ENCODE measurements at places on chromosomes 5 and 9.

GRCh38 chr5:133970325-133970909 is 2.0 kb upstream of the C5orf15 start:
- no peak for DNase-seq

- DNase-seq, result no peak
These were observed 13.4 kb upstream of the CCDC112 start for GRCh38 chr5:115309751-115310370.

GRCh38 chr9:86280580-86280979 is 1.8 kb downstream of the ISCA1 start:
- DNase-seq, result no peak

GRCh38 chr9:135070198-135070951 is 17.1 kb upstream of the OLFM1 start:
- DNase-seq, result no peak

DNA sequence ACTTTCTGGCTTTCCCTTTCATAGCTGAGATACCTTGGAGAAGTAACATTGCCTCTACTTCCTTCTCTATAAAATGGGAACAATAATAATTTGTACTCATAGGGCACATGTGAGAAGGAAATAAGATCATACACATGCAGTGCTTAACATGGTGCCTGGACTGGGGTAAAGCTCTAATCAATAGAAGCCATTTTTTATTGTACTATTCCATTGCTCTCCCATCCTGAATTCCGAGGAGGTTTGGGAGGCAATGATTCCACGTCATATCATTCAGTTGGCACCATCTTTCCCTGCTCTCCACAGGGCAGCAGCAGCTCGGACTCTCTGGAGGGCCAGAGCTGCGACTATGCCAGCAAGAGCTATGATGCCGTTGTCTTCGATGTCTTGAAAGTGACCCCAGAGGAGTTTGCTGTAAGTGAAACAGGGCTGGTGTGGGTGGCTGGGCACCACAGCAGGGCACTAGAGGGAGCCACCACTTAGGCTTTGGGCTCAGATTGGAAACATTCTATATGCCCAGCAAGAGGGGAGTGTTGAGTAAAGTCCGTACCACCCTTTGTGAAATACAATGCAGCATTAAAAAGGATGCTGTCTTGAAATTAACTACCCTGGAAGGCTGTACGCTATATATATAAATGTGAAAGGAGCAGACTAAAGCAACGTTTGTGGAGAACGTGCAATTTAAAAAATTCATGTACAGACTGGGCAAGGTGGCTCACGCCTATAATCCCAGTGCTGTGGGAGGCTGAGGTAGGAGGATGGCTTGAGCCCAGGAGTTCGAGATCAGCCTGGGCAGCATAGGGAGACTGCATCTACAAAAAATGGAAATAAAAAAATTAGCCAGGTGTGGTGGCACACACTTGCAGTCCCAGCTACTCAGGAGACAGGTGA is 51.2 kb downstream of the RALGPS1 start:
- DNase-seq, result no peak

DNA sequence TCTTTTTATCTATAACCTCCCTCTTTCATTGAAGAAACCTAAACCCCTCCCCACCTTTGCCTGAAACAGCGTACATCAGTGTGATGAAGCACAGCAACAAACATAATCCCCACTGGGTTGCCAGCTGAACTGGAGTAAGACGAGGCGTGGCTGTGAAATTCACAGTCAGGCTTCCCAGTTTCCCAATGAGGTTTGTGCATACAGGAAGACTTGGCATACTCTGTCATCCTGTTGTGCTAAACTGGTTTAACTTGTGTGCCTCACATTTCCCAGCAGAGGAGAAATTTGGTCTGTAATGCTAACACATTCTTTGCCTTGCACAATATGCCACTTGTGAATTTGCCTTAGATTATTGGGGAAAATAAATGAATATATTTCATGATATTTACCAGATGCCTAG is 121.5 kb downstream of the SV2C start:
- no peak for DNase-seq

DNA sequence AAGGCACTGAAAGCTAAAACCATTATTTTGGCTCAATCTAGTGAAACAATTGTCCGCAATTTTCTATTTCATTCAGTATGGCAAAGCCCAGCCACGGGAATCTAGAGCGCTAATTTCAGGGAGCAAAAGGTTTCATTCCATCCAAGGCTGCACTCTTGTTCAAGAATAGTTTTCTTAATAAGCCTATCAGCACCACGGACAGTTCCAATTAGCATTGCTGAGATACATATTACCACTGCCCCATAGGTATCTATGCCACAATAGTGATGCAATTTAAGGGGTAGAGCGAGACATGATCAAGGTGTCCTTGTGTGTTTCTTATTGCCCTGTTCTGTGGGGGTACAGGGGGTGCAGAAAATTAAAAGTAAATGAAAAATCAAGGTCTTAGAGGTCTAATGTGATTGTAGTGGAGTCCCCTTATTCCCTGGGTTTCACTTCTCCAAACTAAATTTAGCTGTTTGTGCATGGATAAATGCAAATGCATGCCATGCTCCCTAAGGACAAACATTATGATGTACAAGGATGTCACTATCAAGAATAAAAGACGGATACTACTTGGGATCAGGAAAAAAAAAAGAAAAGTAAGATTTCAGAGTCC is 45.5 kb downstream of the SPOCK1 start:
- DNase-seq, result no peak

- no peak for DNase-seq
These were observed 21.9 kb downstream of the ASTN2 start for GRCh38 chr9:117392992-117393391.

- no peak for DNase-seq
These were observed 105.7 kb upstream of the NUDT12 start for GRCh38 chr5:103668281-103668680.

GRCh38 chr5:133475986-133476385 is 136.4 kb downstream of the FSTL4 start:
- no peak for DNase-seq

GRCh38 chr9:79572608-79573411 is 1.0 kb downstream of the TLE4 start:
- DNase-seq, result no peak

- no peak for DNase-seq
These were observed 5.6 kb upstream of the KDM3B start for GRCh38 chr5:138346889-138347288.

DNA sequence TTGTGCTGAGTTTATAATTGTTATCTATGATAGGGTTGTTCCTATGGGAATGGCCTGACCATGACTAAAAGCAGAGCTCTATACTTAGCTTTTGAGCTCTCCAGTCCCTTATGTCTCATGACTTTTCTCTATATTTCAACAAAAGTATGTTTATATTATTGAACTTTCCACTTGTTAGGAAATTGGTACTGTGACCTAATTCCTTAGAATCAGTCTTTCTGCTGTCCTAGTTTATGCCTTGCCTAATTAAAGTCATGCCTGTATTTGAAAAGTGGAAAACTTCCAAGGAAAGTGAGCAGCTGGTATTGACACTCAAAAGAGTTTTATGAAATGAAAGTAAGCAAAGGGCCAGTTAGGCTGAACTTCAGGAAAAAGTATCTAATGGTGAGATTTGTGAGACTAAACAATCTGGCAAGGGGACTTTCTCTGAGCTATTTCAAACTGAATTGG is 68.6 kb downstream of the XRCC4 start:
- DNase-seq, result no peak

- no peak for DNase-seq
These were observed 44.4 kb upstream of the ROR2 start for GRCh38 chr9:91994422-91994821.

DNA sequence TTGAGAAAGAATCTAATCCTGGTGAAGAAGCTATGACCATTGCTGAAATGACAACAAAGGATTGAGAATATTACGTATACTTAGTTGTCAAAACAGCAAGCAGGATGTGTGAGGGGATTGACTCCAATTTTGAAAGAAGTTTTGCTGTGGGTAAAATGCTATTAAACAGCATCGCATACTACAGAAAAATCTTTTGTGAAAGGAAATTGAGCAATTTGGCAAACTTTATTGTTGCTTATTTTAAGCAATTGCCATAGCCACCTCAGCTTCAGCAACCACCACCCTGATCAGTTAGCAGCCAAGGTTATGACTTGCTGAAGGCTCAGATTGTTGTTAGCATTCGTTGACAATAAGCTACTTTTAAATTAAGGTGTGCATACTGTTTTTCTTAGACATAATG is 22.5 kb upstream of the ARL14EPL start:
- no peak for DNase-seq

- DNase-seq, result no peak
These were observed 209.6 kb downstream of the FSTL4 start for GRCh38 chr5:133402775-133403174.

DNA sequence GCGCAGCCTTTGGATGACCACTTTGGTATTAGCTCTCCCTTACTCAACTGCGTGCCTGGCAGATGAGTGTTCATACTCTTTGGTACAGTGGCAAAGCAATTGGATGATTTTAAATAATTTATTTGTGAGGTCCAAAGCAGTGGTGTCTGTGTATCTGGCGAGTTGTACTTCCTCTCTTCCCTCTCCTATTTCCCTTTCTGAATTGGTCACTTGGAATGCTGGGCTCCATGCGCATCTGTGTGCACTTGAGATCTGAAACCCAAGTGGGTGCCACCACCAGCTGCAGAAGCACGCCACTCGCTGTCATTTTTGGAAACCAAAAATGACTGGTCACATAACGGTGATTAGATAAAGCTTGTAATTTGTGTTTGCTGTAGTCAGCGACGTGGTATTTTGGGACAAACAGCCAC is 386.0 kb upstream of the KLF4 start:
- DNase-seq, result no peak

DNA sequence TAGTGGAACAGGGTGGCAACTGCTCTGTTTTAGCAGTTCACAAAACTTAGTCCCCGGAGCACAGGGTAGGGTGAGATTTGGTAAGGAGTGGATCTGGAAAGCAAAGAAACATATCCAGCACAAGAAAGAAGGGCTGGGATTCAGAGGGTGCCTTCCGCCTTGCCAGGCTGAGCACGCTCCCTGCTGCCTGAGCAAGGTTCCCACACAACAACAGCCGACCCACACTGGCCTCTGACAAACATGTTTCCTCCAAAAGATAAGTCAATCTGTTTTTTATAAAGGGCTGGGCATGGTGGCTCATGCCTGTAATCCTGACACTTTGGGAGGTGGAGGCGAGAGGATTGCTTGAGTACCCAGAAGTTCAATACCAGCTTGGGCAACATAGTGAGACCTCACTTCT is 45.8 kb downstream of the RAB3C start:
- no peak for DNase-seq

DNA sequence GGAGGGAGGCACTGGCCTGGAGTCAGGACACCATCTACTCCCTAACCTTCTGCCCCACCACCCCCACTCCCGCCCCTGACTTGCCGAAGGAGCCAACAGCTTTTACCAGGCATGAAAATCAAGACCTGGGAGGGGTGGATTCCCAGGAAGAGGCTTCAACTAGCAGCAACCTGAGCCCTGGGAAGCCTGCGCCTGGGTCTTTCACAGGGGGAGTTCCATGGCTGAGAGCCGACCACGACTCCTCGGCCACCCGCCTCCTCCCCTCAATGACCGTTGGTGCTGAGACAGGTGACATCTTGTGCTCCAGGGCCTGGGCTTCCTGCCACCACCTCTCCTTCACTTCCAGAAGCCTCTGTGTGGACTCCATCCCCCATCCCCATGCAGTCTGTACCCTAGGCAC is 37.1 kb downstream of the BARX1 start:
- DNase-seq, result no peak

DNA sequence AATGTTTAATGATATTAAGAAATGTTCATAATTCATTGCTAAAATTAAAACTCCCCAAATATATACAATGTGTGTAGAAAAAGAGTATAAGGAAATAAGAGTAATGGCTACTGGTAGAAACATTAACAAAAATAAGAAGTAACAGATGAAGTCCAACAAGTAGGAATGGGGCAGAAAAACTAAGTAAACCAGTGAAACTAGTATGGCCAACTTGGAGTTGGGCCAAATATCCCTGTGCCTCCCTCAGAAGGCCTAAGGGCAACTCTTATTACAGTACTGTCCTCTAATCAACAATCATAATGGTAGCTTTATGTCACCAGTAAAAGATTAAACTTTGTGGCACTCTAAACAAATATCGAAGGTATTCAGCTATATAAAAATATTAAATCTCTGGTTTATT is 93.5 kb downstream of the SSBP2 start:
- no peak for DNase-seq

All from BJ (cell line).